ENCODE measurements at places on chromosomes 3 and 15.
A peak's percentile ranks its signal among the peaks of the same experiment; 100 is the strongest.

GRCh38 chr3:166282931-166283330, 445.7 kb upstream of the BCHE start:
- no peak for DNase-seq

- peak; percentile 15 for DNase-seq
Measured at GRCh38 chr3:104909721-104910120, 457.0 kb upstream of the ALCAM start.

GRCh38 chr15:100205549-100206295, 136.1 kb downstream of the ADAMTS17 start:
- DNase-seq, result no peak

DNA sequence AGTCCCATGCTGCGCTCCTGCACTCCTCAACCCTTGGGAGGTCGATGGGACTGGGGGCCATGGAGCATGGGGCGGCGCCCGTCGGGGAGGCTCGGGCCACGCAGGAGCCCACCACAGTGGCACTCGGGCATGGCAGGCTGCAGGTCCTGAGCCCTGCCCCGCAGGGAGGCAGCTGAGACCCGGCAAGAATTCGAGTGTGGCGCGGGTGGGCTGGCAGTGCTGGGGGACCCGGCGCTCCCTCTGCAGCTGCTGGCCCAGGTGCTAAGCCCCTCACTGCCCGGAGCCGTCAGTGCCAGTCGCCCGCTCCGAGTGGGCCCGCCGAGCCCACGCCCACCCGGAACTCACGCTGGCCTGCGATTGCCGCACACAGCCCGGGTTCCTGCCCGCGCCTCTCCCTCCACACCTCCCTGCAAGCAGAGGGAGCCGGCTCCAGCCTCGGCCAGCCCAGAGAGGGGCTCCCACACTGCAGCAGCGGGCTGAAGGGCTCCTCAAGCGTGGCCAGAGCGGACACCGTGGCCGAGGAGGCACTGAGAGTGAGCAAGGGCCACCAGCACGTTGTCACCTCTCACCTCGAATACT, 200.3 kb downstream of the ROBO2 start:
- DNase-seq, result no peak

- no peak for DNase-seq
Measured at GRCh38 chr3:51336261-51336660, 48.8 kb upstream of the MANF start.

DNA sequence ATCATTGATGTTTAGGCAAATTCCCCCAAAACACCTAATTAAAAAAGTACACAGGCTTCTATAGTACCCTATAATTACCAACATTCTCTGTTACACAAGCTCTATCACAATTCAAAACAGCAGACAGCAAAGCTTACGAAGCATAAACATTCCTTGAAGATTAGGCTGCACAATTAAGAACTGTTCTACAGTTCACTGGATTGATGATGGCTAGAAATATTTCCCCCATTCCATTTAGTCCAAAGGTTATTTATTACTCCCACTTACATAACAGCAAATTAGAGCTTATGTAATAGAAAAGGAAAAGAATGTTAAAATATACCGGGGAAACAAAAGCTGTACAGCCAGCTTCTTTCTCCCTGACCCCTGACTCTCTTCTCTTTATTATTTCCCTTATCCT, 49.3 kb downstream of the UACA start:
- DNase-seq, result no peak

DNA sequence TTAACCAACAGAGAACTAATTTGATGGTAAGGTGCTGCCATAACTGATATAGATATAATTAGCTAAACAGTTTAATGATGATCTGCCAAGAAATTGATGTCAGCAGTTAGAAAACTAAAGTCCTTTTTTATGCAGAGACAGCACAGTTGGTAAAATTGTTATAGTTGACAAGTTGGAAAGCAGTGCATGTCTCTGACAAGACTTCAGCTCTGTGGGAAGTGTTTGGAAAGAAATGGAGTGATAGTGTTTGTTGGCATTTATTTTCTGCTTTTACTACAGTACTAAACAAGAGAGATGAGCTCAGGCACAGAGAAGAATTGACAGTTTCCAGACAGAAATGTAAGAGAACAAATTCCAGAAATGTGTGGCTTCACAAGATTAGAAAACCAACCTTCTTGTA, 523.5 kb upstream of the BCHE start:
- no peak for DNase-seq

GRCh38 chr15:87597346-87598052, 659.0 kb downstream of the NTRK3 start:
- DNase-seq, result no peak

DNA sequence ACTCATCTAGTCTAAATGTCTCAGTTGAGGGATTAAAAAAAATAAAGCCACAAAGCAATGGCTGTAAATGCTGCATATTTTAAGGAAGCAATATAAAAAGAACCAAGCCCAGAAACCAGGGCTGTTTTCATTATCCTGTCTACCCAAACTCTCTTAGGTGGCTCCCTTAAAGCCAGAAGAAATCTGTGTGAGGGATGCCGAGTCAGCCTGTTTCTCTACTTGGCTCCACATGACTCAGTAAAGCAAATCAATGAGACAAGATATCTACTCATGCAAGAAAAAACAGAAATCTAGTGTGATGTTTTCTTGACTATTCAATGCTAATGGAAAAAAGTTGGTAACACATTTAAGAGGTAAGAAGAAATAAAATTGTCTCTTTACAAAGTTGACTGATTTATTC, 296.2 kb downstream of the ZBTB20 start:
- DNase-seq, result no peak

DNA sequence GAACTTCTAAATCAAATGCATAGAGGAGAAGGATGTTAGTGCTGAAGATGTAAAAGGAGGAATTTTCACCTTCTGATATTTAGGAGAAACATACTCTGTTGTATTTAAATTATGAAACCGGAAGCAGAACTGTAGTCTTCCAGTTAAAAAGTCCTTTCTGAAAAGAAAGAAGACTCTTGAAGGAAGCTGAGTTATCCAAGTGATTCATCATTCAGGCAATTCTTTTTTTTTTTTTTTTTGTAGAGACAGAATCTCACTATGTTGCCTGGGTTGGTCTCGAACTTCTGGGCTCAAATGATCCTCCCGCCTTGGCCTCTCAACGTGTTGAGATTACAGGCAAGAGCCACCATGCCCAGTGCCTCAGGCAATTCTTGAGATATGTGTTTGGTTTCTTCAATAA, 424.8 kb upstream of the TPM1 start:
- no peak for DNase-seq

Data from HS-5 (cell line).